ENCODE measurements at places on chromosomes 2 and 18. TPM values are rescaled to one million over a fixed set of nuclear protein-coding genes. Genes with fewer than 3 reads are reported as not detected.

Gene IL36A
- not detected for total RNA-seq

Gene CFAP65
- not detected for total RNA-seq

Gene KCNJ3
- total RNA-seq: not detected

Gene DSG1
- total RNA-seq: not detected

Gene EFEMP1
- not detected for total RNA-seq

Gene SIGLEC15
- total RNA-seq: not detected

Gene SLC5A7
- total RNA-seq: not detected

Gene ASIC4
- 0.07 TPM for total RNA-seq

Gene RRM2
- total RNA-seq: 528 TPM

Gene TUBB8B
- total RNA-seq: not detected

Gene IL1F10
- total RNA-seq: not detected

Gene SETBP1
- total RNA-seq: 6.7 TPM

Gene LIPG
- 0.17 TPM for total RNA-seq

Gene TNS1
- total RNA-seq: 0.92 TPM

Gene IL37
- not detected for total RNA-seq

Gene SAG
- 1.3 TPM for total RNA-seq

Gene DOK1
- 24.5 TPM for total RNA-seq

Gene ACADL
- not detected for total RNA-seq

Gene RFTN2
- total RNA-seq: not detected

Gene DPP10
- total RNA-seq: not detected

Gene BMP10
- total RNA-seq: not detected

Gene CABLES1
- total RNA-seq: 1.2 TPM

Gene MRO
- total RNA-seq: not detected

Gene TWSG1
- 12.2 TPM for total RNA-seq

Measured in activated CD4-positive, alpha-beta memory T cell treated with anti-CD3 and anti-CD28 coated beads for 36 hours (primary cell).